ENCODE measurements at places on chromosomes 5 and 9.

- H3K4me1 ChIP-seq: peaks cover 6% of the 10 kb centered on the region
- H3K27ac ChIP-seq: no peak overlapping the region
- H3K27me3 ChIP-seq: peaks cover 13% of the 10 kb centered on the region
- DNase-seq: no peak
- H3K36me3 ChIP-seq: no peaks in the 10 kb centered on the region
Observed at GRCh38 chr9:93951655-93952118, 3.5 kb downstream of the BARX1 start.

DNA sequence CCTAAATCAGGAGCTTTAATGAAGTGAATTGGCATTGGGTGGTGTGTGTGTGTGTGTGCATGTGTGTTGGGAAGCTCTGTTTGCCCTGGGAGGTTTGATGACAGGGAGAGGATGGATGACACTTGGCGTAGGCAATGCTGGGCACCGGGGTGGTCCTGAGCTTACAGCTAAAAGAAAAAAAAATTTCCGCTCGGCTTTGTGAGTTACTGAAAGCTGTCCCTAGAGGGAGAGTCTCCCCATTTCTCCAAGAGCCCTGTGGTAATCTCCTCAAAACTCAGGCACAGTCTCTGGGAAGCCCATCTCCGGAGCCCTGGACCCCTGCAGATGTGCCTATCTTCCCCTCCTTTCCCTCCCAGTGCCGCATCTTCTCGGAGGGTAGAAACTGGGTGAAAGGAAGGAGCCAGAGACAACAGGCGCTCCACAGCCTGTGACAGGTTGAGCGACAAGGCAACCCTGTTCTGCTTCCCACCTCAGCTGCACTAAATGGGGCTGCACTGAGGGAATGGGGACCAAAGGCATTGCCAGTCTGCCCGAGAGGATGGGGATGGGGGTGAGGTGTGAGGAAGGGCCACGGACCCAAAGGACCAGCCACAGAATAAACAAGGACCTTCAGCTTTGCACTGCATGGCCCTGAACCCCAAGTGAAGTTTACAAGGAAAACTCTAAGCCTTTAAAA, 35.8 kb upstream of the TIFAB start:
- H3K27me3 ChIP-seq: no peaks in the 10 kb centered on the region
- DNase-seq: no peak
- H3K27ac ChIP-seq: no peak overlapping the region
- H3K4me3 ChIP-seq: no peak overlapping the region

DNA sequence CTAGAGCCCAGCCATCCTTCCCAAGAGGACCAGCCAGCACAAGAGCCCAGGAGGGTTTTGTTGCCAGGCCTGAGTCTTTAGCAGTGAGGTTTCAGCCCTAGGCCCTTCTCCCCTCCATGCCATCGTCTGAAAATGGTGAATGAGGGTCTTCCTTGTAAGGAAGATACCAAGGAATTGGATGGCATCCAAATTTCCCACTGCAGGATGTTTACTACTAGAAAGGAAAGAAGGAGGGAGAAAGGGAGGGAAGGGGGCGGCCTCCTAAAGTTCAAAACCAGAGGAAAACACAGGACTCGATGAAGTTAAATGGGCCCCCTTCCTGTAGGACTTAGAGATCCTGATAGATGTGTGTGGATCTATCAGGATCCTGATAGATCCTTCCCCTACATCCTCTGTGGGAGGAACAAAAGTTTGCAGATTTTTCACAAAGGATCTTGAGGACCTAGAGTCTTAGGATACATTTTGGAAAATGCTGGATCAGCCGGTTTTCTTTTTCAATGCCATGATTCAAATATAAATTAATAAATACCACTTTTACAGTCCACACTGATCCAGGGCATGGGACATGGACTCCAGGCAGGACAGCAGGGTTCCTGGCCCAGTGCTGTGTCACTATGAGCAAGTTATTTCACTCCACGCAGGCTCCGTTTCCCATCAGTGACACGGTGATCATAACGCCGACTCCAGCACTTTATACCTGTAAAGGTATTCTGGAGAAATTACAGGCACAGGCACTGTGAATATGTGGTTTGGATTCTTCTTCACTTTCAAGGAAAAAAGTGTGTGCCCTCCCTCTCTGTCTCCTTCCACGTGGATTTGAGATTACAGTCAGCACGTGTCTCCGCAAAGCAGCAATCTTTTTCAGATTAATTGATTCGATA, 40.9 kb downstream of the C5orf15 start:
- no peak overlapping the region for H3K4me3 ChIP-seq
- H3K4me1 ChIP-seq: no peaks in the 10 kb centered on the region
- no peak overlapping the region for H3K27ac ChIP-seq
- no peak for DNase-seq

DNA sequence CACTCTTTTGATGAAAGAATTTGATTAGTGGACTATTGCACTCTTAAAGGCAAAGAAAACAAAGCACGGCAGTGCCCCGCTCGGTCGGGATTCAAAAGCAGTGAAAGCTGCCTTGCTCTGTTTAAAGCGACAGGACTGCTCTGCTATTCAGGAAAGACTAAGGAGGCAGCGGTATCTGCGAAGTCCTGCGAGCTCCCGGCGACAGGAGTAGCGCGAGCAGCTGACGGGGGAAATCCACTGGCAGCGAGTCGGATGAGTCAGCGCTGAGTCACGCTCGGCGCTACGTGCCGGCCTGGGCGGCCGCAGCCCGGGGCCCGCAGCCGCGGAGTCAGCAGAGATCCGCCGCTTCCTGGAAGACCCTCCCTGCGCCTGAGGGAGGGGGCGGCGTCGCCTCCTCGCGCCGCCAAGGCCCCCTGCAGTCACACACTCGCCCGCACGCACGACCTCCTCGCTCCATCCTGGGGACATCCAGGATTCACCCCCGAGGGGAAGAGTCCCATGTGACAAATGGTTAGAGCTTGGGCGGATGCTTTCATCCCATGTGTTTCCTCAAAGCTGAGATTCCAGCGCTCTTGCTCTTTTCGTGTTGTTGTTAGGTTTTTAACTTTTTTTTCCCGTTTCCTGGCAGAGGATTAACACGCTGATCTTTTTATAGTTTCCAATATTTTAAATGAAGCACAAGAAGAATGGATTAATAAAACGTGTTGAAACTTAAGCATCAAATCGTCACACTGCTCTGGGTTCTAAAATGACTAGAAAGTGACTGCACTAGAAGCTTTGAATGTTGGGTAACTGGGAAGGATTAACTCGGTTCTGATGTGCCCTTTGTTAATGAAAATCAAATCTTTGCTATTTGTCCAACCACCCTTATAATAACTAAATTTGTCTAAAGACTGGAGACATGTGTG, 102.5 kb downstream of the ARRDC3 start:
- H3K36me3 ChIP-seq: no peaks in the 10 kb centered on the region
- H3K27ac ChIP-seq: peak overlapping the region; percentile 92
- H3K27me3 ChIP-seq: no peaks in the 10 kb centered on the region
- H3K4me1 ChIP-seq: no peaks in the 10 kb centered on the region

DNA sequence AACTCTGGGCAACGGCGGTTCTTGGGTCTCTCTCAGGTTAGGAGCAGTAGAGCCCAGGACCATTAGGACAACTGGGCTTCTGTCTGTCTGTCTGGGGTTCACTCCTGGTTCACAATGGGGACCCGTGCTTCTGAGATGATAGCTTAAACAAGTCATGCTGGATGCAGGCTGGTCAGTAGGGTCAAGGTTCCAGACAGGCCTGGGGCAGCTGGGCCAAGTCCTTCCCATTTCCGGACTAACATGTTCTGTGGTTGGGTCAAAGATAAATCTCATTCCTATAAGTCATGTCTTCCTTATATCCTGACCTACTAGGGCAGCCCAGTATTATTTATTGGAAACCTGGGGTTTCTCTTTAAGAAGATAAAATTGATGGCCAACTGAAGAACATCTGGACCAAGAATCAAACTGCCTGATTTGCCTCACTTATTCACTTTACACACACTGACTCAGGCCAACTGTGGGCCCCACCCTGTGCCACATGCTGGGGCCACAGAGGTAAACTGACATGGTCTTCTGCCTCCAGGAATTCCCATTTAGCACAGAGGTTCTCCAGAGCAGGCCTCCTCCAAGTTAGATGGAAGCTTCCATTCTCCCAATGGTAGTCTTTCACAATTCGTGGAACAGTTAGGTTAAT, 8.3 kb downstream of the HDHD3 start:
- H3K4me3 ChIP-seq: no peak overlapping the region
- H3K27ac ChIP-seq: no peak overlapping the region
- no peaks in the 10 kb centered on the region for H3K36me3 ChIP-seq
- H3K4me1 ChIP-seq: peaks cover 3% of the 10 kb centered on the region
- no peak for DNase-seq

DNA sequence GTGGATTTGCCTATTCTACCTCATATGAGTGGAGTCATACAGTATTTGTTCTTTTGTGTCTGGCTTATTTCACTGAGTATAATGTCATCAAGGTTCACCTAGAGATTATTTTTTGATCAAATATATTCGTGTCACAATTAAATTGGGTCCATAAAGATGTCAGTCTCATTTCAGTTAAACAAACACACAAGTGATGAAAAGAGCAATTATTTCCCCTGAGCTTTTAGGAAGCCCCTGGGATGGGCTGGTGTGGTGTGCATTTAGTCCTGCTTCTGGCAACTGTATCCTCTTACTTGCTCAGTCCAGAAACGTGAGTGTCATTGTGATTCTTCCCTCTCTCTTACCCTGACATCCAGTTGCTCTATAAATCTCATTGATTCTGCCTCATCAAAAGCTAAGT, 52.8 kb upstream of the CARTPT start:
- no peak overlapping the region for H3K27ac ChIP-seq
- no peaks in the 10 kb centered on the region for H3K27me3 ChIP-seq
- no peaks in the 10 kb centered on the region for H3K36me3 ChIP-seq
- no peak for DNase-seq
- no peak overlapping the region for H3K4me3 ChIP-seq

DNA sequence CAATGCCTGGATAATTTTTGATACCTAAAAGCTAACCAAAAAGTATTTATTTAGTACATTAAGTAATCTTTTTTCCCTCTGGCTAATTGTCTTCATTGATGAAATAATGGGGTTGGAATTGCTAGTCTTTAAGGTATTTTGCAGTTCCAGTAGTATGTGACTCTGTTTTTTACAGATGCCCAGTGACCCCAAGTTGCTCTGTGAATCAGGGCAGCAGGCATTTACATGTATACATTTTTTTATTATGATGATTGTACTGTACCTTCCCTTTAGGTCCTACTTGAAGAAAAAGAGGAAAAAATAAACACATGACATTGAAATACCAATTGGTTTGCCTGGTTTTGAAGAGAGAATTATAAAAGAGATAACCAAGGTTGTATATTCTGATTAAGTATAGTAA, 385.5 kb downstream of the ADGRV1 start:
- no peak for DNase-seq
- no peak overlapping the region for H3K4me3 ChIP-seq
- H3K4me1 ChIP-seq: no peaks in the 10 kb centered on the region
- no peaks in the 10 kb centered on the region for H3K36me3 ChIP-seq

DNA sequence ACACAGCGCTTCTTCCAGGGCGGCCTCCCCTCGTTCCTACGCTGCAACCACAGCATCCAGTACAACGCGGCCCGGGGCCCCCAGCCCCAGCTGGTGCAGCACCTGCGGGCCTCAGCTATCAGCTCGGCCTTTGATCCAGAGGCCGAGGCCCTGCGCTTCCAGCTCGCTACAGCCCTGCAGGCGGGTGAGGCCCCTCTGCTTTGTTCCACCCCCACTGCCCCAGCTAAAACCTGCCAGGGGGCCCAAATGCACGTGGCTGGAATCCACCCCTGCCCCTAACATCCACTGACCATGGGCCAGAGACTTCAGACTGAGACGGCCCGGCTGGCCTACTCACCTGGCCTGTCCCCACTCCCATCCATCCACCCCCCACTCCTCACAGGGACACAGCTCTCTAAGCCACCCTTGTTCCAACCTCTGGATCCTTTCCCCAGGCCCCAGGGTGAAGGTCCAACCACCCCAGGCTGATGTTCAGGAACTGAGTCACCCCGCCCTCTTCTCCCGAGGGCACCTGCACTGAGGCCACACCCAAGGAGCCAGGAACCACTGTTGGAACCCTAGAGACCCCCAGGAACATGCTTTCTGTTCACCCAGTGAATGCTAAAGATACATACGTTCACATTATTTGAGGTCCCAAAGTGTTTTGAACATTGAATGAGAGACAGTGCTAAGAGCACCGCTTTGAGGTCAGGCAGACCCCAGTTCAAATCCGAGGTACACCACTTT, 18.9 kb upstream of the ASS1 start:
- no peak overlapping the region for H3K4me3 ChIP-seq
- H3K36me3 ChIP-seq: no peaks in the 10 kb centered on the region
- H3K27me3 ChIP-seq: no peaks in the 10 kb centered on the region
- no peak for DNase-seq

- no peak for DNase-seq
- H3K27me3 ChIP-seq: no peaks in the 10 kb centered on the region
- peak overlapping the region; percentile 98 for H3K27ac ChIP-seq
- H3K4me3 ChIP-seq: peak overlapping the region; percentile 76
- H3K4me1 ChIP-seq: no peaks in the 10 kb centered on the region
Observed at GRCh38 chr9:104094534-104095015, 466 bp downstream of the SMC2 start.

GRCh38 chr5:30968971-30969370, 224.5 kb upstream of the CDH6 start:
- H3K4me3 ChIP-seq: no peak overlapping the region
- no peak overlapping the region for H3K27ac ChIP-seq
- H3K36me3 ChIP-seq: no peaks in the 10 kb centered on the region
- DNase-seq: no peak
- no peaks in the 10 kb centered on the region for H3K27me3 ChIP-seq

DNA sequence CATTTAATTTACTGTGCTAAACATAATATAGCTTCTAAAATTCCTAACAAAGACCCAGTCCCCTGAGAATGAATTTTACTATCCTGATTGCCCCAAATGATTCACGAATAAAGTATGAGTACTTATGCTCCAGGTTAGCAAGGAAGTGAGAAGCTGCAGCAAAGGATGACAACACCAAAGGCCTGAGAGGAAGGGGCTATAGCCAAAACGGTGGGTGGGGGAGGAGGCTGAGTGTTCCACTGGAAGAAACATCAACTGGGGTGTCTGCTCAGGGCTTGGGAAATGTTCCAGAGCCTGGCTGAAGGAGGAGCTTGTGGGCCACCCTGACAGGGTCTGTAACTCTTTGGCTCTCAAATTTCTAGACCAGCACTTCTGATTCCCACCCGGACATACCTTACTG, 157.3 kb downstream of the ADAMTS12 start:
- H3K4me3 ChIP-seq: no peak overlapping the region
- no peaks in the 10 kb centered on the region for H3K36me3 ChIP-seq
- peak overlapping the region; percentile 41 for H3K27ac ChIP-seq
- no peak for DNase-seq
- H3K27me3 ChIP-seq: no peaks in the 10 kb centered on the region
- no peaks in the 10 kb centered on the region for H3K4me1 ChIP-seq

- no peaks in the 10 kb centered on the region for H3K27me3 ChIP-seq
- H3K36me3 ChIP-seq: no peaks in the 10 kb centered on the region
- no peaks in the 10 kb centered on the region for H3K4me1 ChIP-seq
- DNase-seq: no peak
Observed at GRCh38 chr5:99068944-99069650, 140.3 kb upstream of the CHD1 start.

Data from breast epithelium (tissue), 4 donors.